ENCODE measurements at places on chromosomes 4 and X. TPM values are rescaled to one million over a fixed set of nuclear protein-coding genes. Genes with fewer than 3 reads are reported as not detected.

GRCh38 chr4:174252412-174252811, 31.1 kb downstream of the FBXO8 start:
- DNase-seq = no peak

GRCh38 chr4:156794863-156795262, 176.7 kb downstream of the PDGFC start:
- no peak for DNase-seq

- DNase-seq = no peak
Observed at GRCh38 chr4:181618038-181618618, 625.1 kb upstream of the TENM3 start.

GRCh38 chrX:40104985-40105834, 7.5 kb upstream of the BCOR start:
- DNase-seq = peak; percentile 48

DNA sequence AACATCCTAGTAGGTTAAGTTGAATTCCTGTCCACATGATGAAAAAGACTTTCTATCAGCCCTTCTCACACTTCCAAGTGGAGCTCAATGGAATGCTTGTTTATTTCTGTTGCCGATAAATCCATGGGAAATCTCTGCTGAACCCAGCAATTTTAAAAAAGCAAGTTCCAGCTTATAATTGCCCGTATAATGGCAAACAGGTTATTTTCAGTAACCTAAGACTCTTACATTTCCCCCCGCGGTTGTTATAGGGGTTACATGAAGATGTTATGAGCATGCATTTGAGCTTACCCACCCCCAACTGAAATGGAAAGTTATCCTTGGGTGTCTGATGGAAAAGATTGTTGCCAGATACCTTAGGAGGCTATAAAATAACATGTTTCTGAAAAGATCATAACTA, 136.2 kb downstream of the PALLD start:
- DNase-seq = no peak

Gene HTN3
- not detected for total RNA-seq

Gene ENPP6
- not detected for total RNA-seq

Gene COPS4
- 1.6 TPM for total RNA-seq
